KG1 (cell line): ENCODE measurements at places on chromosomes 2 and 18.

- no peak for DNase-seq
Measured at GRCh38 chr2:145413261-145414030, 893.5 kb upstream of the ZEB2 start.

- no peak for DNase-seq
Measured at GRCh38 chr2:151729837-151730236, 4.4 kb downstream of the NEB start.

- DNase-seq: no peak
Measured at GRCh38 chr2:68317971-68318913, 1.5 kb downstream of the CNRIP1 start.

DNA sequence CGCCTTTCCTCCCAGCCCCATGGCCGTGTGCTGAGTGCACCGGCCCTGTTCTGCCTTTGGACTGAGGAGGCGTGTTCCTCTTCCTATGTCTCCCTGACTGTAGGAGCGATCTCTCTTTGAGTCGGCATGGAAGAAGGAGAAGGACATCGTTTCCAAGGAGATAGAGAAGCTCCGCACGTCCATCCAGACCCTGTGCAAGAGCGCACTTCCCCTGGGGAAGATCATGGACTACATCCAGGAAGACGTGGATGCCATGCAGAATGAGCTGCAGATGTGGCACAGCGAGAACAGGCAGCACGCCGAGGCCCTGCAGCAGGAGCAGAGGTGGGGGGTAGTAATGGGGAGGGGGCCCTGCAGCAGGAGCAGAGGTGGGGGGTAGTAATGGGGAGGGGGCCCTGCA lies 29.4 kb upstream of the ASB1 start:
- no peak for DNase-seq

DNA sequence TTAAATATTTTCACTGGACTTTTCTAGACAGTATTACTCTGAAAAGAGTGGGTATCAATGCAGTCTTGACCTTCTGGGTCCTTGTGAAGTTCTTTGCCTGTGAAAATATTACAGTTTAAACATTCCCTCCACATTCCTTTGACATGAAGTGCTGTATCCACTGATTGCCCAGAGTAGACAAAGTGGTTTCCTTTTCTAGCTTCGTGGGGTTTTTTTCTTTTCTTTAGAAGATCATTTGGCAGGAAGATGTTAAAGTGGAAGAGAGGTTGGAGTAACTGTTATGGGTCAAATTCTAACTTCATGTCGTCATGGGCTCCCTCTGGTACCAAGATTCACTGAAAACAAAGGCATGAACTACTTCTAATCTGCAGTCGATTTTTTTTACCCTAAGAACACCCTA lies 496.9 kb downstream of the EPHA4 start:
- DNase-seq: no peak

DNA sequence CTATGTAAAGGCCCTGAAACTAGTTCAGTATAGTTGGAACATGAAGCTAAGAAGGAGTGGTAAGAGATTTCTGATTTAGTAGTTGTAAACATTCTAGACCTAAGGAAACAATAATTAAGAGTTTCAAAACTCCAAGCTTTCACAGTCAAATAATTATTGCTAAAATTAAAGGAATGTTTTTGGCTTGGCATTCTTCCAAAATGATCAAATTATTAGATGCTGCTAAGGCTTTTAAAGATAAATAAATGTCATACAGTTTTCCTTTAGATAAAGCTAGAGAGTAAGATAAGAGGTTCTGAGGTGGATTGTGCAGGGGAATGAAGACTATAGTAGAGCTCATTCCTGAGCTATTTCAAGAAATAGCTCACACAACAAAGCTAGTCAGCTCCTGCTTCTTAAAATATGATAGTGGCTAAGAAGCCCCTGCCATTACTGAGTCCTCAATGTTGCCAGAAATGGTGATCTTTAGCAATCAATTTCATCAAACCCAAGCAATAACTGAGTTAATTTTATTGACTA lies 45.3 kb downstream of the ZC3H15 start:
- DNase-seq: no peak

GRCh38 chr2:8876628-8877027 lies 39.2 kb upstream of the KIDINS220 start:
- no peak for DNase-seq

GRCh38 chr2:145551686-145552085 lies 1031.8 kb upstream of the ZEB2 start:
- no peak for DNase-seq

- no peak for DNase-seq
Measured at GRCh38 chr18:45359275-45360009, 255.8 kb upstream of the SLC14A2 start.

DNA sequence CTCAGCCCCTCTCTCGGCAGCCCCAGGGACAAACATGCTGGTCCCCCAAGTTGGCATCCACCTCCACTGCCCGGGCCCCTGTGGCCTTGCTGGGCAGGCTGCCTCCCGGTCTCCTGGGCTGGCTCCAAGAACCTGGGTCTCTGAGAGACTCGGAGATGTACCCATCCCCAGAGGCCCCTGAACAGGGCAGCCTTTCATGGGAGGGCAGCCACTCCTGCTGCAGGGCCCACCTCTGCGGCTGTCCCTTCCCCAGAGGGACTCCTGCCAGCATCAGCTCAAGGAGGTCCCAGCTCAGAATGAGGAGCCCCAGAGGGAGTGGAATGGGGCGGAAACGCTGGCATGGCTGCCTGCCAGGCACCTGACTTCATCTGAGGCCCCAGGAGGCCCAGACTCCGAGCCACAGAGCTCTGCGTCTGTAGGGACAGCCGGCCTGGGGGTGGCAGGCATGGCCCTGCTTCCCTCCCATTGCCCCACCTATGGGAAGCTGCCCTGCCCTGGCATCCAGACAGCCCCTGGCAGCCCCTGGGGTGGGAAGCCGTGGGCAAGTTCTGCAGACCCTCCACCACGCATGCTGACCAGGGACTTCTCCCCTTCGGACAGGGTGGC lies 857 bp upstream of the CROCC2 start:
- no peak for DNase-seq

- DNase-seq: no peak
Measured at GRCh38 chr2:240787521-240788472, 32.2 kb downstream of the KIF1A start.

DNA sequence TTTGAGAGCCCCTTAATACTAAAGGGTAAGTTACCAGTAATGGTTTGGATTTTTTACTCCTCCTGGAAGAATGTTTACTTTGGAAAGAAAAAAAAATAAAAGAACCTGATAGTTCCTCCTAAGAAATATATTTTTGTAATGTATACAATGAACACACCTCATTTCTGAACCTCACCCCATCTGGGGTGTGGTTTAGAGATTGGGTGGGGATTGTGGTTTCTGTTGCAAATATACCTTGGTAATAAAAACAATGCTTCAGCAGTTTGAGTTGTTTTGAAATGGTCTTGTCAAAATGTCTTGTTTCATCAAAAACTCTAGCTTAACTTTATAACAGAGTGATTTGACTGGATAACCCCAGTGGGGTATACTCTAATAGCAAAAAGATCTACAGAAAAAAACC lies 448.9 kb upstream of the MEIS1 start:
- no peak for DNase-seq
